ENCODE measurements at places on chromosomes 6 and 20. TPM values are rescaled to one million over a fixed set of nuclear protein-coding genes. Genes with fewer than 3 reads are reported as not detected.

The OPN5 gene
- total RNA-seq, result not detected

The COL10A1 gene
- 36.2 TPM for total RNA-seq

The PKIG gene
- total RNA-seq, result 94.6 TPM

The GSTA3 gene
- not detected for total RNA-seq

The LAMA4 gene
- 260 TPM for total RNA-seq

The CHRNA4 gene
- total RNA-seq, result not detected

The PRDM1 gene
- 1.8 TPM for total RNA-seq

The ZSCAN12 gene
- total RNA-seq, result 10.1 TPM

The OLIG3 gene
- total RNA-seq, result not detected

The CLVS2 gene
- total RNA-seq, result not detected

DNA sequence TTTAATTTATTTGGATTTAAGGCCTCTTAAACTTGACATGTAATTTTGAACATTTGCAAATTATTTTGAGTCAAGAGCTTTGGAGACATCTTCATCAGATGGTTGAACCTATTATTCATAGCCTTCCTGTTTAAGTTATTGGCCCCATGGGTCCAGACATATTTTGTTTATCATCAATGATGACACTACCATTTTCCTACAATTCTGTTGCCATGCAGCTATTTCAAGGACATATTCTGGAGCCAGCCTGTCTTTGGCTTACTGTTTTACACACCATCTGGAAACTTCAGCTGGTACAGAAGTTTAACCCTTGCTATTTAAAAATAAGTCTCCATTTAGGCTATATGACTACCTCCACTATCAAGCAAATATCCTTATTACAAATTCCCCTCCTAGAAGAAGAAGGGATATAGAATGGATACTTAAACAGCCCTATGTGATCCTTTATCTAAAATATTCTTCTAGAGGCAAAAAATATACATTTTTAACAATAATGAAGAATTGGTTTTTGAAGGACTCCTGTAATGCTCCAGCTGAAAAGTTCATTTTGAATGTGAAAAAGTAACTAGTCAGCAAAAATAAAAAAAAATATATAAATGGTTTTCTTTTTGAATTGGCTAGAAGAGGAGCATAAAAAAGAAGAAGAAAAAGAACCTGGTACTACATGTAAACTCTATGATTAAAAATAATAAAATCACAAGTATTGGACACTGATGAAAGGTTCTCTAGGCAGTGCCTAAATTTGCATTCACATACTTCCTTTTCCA is 544.0 kb upstream of the HS3ST5 start:
- DNase-seq, result no peak

GRCh38 chr20:15342991-15343523 is 1005.6 kb upstream of the FLRT3 start:
- DNase-seq, result no peak

DNA sequence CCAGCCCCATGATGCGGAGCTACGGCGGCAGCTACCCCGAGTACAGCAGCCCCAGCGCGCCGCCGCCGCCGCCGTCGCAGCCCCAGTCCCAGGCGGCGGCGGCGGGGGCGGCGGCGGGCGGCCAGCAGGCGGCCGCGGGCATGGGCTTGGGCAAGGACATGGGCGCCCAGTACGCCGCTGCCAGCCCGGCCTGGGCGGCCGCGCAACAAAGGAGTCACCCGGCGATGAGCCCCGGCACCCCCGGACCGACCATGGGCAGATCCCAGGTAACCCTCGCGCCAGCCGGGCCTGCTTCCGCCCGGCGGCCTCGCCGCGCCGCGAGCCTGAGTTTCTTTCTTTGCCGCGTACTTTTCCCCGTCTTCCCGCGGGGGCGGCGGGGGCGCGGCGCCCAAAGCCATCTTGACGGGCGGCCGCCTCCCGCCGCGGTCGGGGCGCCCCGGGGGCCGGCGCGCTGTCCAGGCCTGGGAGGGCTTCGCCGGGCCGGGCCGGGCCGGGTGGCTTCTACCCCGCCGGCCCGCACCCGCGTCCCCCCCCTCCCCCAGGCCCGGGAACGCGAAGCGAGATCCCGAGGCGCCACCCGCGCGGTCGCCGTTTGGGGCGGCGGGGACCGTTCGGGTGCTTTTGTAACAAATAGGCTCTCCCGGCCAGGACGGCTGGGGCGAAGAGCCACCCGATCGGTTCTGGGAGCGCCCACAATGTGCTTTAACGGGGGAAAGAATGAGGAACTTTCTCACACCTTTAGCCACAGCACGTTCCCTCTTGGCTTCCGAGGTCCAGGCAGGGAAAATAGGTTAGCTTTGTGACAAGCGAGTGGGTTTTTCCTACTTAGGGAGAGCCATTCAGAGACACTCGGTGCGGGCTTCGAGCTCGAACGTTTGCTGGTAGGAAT is 2.3 kb downstream of the ARID1B start:
- DNase-seq, result peak; percentile 90

DNA sequence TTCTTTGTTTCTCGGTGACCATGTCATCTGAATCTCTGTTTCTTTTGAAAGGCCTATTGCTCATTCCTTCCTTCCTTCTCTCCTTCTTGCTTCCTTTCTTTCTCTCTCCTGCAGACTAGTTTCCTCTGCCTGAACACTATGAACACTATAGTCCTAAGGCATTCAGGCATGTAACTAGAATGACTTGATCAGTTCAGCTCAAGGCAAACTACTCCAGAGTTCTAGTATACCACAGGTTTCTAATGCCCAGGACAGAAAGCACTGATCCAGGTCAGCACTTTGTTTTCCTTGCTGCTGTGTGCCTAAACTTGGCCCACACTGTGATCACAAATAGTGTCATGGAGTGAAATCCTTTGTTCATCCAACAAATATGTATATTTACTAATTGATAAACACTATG is 324.1 kb upstream of the GJE1 start:
- DNase-seq, result no peak

- no peak for DNase-seq
Measured at GRCh38 chr6:56378966-56379585, 131.7 kb upstream of the COL21A1 start.

DNA sequence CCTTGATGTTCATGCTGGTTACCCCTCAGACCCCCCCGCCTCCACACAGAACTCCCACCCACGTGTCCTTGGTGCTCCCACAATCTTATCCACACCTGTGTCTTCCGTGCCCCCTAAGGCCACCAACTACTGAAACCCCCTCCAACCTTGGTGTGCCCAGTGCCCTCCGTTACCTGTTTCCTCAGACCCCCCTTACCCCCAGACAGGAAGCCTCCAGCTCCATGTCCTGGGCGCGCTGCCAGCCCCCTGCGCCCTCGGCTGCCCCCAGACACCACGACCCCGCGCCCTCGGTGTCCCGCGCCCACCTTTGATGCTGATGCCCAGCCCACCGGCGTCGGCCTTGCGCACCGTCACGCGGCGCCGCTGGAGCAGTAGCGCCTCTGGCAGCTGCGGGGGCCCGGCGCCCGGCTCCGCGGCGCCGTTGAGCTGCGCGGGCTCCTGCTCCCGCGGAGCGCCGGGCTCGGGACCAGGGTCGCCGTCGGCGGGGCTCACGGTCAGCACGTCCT is 504 bp downstream of the SNTA1 start:
- DNase-seq, result no peak

DNA sequence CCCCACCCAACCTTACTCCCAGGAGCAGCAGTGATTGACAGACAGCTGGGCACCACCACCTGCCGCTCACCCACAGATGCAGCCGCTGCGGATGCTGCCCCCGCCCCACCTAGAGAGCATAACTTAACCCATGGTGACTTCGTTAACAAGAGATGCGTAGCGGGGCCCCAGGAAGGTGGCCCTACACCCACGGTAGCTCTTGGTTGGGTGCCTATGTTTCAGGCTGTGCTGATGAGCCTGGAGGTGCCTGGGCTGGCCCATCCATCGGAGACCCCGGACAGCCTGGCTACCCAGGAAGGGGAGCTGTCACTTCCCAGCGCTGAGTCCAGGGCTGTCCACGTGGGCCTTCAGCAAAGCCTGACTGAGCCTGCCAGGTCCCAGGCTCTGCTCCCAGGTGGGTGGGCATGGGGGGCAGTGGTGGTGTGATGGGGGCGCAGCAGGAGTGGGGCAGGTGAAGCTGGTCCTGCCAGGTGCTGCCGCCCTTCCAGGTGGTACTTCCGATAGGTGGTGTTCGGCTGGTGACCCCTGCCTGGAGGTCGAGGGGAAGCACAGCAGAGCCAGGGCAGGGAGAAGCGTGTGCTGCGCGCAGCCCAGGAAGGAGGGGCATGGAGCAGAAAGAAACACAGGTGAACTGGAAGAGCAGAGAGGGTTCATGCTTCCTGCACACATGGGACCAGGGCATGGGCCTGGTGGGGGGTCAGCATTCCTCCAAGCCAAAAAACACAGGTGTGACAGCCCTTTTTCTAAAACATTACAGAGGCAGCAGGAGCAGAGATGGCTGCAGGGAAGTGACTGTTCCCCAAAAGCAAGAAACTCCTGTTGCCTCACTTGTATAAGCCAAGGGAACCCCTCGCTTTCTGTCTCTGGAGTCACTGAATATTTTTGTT is 56.9 kb downstream of the SYNJ2 start:
- peak; percentile 64 for DNase-seq

- DNase-seq, result peak; percentile 92
Measured at GRCh38 chr6:43668151-43669028, 19.2 kb downstream of the MRPS18A start.

GRCh38 chr20:44651434-44651683 is 140 bp downstream of the ADA start:
- DNase-seq, result no peak

DNA sequence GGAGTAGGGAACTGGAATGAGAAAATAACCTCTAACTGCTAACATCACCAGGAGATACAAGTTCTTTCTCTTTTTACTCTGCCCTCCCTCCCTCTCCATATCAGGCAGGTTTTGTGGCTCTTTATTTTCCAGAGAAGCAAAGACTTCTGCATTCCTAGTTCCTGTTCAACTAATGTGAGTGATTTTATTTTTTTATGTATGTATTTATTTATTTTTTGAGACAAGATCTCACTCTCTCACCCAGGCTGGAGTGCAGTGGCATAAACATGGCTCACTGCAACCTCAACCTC is 6.0 kb upstream of the IER3 start:
- peak; percentile 69 for DNase-seq

DNA sequence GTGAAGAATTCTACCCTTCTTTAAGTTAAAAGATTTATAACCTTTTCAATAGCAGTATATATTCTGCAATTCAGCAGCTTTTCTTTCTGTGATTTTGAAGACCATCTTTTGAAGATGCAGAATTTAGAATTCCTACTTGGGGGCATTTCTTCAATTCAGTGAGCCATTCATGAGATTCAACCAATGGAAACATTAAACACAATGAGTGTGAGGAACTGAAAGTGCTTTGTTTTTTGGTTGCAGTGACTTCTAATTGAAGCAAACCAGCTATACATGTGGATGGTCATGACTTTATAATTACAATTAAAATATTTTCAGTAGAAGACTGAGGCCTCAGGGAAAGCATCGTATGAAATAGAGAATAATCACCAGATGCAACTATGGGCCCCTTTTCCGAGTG is 108.3 kb downstream of the CARMIL1 start:
- DNase-seq, result no peak

DNA sequence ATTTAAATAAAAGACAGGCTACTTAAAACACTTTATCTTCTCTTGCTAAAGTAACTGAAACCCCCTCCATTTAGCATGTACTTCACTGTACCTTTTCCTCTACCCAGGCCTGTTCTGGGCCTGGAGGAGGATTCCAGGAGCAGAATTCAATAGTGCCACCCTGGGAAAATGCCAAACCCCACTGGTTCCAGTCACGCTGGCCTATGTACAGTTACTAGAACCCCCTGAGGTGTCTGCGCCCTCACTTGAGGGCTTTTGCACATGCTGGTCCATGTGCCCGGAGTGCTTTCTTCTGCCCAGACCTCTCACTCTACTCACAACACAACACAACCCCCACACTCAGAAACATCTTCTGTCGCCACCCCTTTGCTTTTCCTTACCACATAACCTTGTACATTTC is 45.5 kb downstream of the TRAM2 start:
- no peak for DNase-seq

GRCh38 chr20:52766645-52767435 is 205.3 kb upstream of the TSHZ2 start:
- DNase-seq, result no peak

GRCh38 chr6:31478186-31478950 is 19.6 kb upstream of the MICB start:
- DNase-seq, result no peak

- DNase-seq, result no peak
Measured at GRCh38 chr6:119453242-119454200, 104.0 kb upstream of the MAN1A1 start.

- DNase-seq, result no peak
Measured at GRCh38 chr20:60642541-60642940, 609.5 kb upstream of the CDH4 start.

GRCh38 chr6:151121900-151122299 is 117.9 kb upstream of the AKAP12 start:
- DNase-seq, result no peak

GRCh38 chr6:121596441-121596840 is 161.0 kb downstream of the GJA1 start:
- DNase-seq, result no peak

- DNase-seq, result peak; percentile 93
Measured at GRCh38 chr6:12012558-12013306, 620 bp downstream of the HIVEP1 start.

GRCh38 chr6:26123947-26124780 is 36.9 kb downstream of the HFE start:
- peak; percentile 97 for DNase-seq

- peak; percentile 73 for DNase-seq
Measured at GRCh38 chr6:7846966-7847818, 63.4 kb downstream of the TXNDC5 start.

- DNase-seq, result no peak
Measured at GRCh38 chr20:49272654-49273053, 5.2 kb downstream of the ZNFX1 start.

- DNase-seq, result no peak
Measured at GRCh38 chr6:138529478-138529877, 30.2 kb upstream of the NHSL1 start.

DNA sequence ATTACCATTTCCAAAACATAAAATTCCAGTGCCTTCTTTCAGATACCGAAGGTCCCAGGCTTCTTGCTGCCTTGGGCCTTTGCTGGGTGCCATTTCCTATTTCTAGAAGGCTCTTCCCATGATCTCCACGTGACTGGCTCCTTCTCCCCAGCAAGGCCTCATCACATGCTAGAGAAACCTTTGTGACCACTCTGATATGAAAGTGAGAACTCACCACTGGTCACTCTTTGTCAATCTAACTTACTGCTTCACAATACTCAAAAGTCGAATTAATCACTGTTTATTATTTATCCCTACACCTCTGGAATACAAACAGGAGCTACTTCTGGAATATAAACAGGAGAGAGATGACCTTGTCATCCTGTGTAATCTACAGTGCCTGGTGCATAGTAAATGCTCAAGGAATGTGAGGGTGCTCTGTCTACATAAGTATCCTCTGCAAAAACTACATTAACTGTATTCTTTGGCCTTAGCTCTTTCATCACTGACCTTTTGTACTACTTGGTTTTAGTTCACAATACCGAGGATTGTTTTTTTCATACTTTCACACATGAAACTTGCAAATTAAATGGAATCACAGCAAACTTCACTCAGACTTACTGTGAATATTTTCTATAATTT is 1.6 kb downstream of the STX7 start:
- DNase-seq, result peak; percentile 53

DNA sequence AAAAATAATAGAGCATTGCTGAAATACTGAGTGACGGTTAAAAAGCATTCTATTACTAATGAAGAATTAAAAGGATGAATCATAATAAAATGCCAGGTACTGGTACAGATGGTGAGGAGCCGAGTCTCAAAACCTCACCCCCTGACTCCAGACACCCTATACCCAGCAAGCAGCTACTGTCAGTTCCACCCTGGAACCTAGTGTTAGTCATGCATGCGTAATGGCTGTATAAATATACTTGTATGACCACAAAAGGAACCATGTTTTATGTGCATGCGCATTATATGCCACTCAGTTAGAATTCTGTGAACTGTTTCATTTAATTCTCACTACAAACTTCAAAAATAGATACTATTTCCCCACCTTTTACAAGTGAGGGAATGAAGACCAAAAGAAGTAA is 568.7 kb upstream of the RNF217 start:
- DNase-seq, result no peak
